MM.1S (cell line): ENCODE measurements at places on chromosomes 2 and 18.

DNA sequence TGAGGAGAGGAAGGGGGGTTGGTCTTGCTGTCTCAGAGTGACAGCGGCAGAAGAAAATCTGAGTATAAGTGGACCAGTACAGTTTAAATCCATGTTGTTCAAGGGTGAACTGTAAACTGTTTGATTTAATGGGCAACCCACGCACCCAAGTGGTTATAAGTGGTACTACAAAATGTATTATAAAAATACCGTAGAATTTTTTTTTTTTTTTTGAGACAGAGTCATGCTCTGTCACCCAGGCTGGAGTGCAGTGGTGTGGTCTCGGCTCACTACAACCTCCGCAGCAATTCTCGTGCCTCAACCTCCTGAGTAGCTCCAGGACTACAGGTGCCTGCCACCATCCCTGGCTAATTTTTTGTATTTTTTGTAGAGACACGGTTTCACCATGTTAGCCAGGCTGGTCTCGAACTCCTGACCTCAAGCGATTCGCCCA, 2.1 kb upstream of the CHCHD5 start:
- DNase-seq, result peak; percentile 68

DNA sequence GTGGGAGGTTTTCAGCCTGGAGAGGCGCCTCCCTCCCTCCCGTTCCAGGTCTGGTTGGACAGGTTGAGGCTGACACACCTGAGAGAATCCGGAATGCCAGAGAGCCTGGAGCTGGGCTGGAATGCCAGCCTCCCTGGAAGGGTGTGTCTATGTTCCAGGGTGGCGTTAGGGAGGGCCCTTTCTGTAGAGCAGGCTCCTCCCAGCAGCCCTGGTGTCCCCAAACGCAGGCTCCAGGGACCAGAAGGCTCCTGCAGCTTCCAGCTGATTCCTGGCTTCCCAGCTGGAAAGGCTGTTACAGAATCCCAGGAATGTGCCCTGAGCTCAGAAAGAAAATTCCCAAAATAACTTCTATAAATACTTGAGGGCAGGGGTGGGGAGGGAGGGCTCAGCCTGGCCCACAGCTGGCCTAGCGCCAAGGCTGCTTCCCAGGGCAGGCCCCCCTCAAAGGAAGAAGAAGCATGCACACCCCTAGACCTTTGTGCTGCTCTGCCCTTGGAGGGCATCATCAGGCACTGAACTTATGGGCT, 85.4 kb downstream of the STPG4 start:
- no peak for DNase-seq

DNA sequence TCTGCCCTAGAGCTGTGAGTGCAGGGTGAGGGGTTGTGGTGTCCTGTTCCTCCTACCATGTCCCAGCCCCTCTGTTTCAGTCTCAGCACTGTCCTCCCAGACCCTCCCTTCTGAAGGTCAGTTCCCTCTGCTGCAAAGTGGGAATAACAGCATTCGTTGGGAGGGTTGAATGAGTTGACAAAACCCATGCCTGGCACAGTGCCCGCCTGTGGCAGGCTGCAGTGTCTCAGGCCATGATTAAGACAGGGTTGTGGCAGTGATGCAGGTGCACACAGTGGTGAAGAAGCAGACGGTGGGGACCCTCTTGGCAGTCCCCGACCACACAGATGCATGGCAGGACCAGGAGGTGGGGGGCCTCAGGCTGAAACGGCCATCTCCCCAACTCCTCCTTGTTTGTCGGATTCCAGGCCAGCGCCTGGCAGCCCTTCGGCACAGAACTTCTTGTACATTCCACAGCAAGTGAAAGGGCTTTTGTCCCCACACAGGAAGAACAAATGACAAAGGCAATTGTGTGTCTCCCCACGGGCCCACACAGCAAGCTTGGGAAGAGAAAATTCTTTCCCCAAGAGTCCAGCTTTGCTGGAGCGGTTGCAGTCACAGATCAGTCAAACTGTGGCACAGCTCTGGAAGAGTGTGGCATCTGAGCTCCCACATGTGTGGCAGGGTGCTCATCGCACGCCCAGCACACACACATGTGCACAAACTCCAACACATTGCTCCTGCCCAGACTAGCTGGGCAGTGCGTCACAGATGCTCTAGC, 92.0 kb upstream of the MSH2 start:
- peak; percentile 52 for DNase-seq

DNA sequence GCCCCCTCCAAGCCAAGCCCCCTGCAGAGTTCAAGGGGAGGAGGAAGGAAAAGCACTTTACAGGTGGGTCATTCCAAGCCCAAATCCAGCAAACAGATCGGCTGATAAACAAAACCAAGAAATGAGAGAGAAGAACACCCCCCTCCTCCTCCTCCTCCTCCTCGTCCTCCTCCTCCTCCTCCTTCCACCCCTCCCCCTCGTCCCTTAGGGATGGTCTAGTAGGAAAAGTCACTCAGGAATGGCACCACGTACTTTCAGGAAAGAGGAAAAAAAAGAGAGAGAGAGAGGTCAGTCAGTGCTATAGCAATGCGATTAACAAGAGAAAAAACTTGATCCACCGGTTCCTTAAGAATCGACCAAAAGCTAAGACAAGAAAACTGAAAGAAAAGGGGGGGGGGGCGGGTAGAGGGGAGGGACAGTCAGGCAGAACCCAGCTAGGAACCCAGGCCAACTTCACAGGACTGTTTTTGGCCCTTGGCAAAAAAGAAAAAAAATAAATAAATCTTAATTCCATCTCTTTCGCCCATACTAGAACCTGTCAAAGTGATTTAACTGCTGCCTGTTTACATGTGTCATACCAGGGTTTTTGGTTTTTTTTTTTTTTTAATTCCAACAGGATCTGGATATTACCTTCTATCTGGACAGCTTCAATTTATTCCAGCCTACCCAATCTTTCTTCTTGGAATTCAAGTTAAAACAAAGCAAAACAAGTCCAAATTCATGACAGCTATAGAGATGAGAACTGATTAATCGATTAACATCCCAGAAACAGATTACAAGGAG, 906 bp downstream of the IKZF2 start:
- no peak for DNase-seq

- DNase-seq, result peak; percentile 46
These were observed 6.8 kb upstream of the PXDN start for GRCh38 chr2:1750933-1751766.

DNA sequence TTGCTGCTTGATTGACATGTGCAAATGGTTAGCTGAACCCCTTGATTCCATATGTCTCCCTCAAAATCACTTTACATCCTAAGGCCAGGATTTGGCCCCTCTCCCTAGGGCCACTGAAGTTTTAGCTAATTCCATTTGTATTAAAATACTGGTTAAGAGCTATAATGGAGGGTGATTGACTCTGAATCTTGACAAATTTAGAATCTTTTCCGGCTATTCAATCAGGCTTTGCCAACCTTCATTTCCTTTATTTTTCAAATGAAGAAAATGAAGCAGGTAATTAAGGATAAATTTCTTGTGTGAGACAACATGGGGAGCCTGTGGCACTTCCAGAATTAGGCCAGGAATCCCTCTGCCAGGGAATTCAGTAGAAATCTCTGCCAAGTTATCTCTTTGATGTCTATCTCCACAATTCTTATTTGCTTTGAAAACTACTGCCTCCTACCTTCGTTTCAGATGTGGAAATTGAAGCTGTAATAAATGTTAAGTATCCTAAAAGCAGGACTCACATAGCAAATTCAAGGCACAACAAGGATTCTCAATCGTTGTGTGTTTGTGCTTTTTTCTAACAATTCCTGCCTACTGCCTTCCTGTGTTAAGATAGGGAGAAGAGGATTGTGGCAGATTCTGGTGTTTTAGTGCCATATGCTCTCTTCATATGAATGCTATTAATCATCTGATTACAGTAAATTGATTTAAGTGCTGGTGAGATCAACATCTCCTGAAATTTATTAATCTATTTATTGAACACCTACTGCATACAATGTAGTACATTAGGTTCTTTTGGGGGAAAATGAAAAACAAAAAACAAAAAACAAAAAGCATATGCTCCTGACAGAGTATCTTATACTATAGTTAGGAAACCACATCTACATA, 47.8 kb upstream of the MAP4K3 start:
- no peak for DNase-seq

GRCh38 chr18:7661207-7661606, 94.1 kb downstream of the PTPRM start:
- no peak for DNase-seq

DNA sequence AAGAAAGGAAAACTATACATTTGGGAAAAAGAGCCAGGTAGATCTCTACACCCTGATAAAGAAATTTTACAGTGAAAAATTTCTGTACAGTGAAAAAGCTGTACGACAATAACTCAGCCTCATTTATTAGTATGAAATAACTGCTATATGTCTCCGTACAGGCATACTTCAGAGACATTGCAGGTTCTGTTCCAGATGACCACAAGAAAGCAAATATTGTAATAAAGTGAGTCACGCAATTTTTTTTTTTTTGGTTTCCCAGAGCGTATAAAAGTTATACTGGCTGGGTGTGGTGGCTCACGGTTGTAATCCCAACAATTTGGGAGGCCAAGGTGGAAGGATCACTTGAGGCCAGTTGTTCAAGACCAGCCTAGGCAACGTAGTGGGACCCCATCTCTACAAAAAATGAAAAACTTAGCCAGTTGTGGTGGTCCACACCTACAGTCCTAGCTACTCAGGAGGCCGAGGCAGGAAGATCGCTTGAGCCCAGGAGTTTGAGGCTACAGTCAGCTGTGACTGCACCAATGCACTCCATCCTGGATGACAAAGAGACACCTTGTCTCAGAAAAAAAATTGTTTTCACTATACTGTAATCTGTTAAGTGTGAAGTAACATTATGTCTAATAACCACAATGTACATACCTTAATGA, 28.2 kb upstream of the AMMECR1L start:
- no peak for DNase-seq

DNA sequence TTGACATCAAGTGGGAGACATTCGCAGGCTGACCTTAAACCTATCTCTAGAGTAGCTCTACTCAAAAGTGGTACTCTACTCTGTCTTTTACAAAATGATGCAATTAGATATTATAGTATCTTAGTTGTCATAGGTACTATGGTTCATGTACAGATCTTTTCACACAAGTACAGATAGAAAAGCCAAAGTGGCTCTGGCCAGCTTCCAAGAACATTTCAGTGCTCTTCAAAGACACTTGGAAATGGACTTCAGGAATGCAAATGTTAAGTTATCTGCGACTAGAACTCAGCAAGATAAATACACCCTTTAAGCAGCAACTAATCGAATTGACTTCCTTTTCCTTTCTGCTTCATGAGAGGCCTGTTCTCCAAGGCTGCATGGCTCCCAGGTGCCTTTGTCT, 718.7 kb upstream of the FAM98A start:
- no peak for DNase-seq

DNA sequence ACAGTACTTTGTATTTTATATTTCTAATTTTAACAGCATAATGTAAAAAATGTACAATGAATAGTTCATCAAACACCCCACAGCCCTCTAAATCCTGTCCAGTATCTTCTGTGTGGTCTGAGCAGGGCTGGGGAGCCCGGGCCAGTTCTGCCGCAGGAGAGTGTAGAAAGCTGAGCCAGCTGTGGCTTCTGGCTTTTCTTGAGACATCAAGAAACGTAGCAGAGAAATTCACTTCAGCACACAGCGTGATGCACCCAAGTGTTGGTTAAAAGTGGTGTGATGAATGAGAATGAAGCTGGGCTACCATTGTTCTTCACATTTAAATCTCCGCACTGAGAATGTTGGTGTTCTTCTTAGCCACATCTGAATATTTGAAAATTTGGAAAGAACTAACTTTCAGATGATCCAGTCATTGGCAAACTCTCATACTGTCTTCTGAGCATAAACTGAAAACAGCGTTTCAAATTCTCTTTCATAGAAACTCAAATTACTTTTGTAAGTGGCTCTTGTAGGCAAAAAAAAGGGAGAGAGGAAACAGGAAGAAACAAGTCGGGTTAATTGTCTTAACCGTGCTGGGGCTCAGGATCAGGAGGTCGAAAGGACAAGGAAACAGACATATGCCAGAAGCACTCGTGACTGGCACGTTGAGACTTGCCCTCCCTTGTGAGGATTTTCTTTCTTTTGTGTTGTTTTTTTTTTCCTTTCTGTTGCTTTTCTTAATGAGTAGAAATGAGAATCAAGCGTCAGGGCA, 23.4 kb upstream of the TMEM87B start:
- DNase-seq, result peak; percentile 80

GRCh38 chr18:70047931-70048603, 100.4 kb upstream of the CD226 start:
- DNase-seq, result no peak

- peak; percentile 24 for DNase-seq
These were observed 150.6 kb downstream of the RTN4 start for GRCh38 chr2:54899576-54900200.

DNA sequence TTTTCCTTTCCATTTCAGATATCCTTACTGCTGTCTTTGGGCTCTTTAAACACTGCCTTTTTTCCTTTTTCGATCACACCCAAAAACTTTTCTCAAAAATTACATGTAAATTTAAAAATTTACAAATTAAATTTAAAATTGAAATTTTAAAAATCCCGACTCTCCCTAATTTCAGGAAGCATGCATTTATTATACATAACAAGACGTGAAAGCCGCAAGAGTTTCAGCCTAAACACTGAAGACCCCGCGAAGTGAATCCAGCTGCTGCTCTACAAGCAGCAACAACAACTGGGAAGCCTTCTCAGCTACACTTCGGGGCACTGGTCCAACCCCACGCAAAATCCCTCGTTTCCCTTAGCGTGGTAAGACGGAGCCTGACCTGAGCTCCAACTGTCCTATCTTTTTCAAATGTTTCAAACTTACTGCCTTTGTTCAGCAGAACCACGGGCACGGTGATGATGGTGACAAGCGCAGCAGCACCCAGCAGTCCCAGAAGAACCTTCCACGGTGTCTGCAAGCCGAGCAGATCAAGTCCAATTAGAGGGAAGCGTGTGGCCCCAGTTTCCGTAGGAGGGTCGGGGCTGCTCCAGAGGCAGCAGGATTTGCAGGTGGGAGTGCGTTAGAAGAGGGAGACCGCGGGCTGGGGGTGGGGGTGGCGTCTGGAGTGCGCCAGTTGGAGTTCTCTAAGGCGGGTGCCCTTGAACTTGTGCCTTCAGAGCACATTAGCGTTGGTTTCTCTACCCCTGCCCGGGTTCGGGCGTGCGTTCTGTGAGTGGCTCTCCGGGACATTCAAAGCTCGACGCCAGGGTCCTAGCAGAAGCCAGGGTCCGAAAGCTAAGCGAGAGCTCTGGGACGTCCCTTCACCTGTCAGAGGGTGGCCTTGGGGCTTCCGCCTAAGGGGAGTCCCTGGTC, 783 bp downstream of the DPP4 start:
- no peak for DNase-seq

GRCh38 chr18:56541340-56541739, 97.1 kb downstream of the TXNL1 start:
- DNase-seq, result peak; percentile 50

DNA sequence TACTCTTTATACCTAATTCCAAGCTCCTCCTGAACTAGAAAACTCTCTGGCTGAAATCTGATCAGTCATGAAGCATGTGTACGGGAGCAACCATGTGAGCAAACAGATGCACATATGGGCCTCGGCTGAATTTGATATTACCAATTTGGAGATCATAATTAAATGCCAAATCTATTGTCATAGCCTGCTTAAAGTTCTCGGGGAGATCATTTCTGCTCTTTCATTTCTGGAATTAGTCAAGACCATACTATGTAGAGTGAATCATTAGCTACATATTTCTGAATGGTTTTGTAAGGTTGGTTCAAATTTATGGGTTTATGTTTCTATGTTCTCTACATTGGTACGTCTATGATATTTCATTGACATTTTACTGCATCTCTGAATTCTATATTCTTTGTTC, 205.5 kb downstream of the UBE2E3 start:
- no peak for DNase-seq
